Activated T-helper 1 cell treated with anti-CD3 and anti-CD28 coated beads, Interleukin-12 subunit alpha, Interleukin-12 subunit beta, Interleukin-2, Interleukin-4 antibody, amounts not matched to agents 30 ng/mL and 10 ng/mL and 1 ng/mL, durations not matched to agents 14 hours and 24 hours and 36 hours (primary cell): ENCODE measurements at places on chromosomes 1 and 21.
A peak's percentile ranks its signal among the peaks of the same experiment; 100 is the strongest.

DNA sequence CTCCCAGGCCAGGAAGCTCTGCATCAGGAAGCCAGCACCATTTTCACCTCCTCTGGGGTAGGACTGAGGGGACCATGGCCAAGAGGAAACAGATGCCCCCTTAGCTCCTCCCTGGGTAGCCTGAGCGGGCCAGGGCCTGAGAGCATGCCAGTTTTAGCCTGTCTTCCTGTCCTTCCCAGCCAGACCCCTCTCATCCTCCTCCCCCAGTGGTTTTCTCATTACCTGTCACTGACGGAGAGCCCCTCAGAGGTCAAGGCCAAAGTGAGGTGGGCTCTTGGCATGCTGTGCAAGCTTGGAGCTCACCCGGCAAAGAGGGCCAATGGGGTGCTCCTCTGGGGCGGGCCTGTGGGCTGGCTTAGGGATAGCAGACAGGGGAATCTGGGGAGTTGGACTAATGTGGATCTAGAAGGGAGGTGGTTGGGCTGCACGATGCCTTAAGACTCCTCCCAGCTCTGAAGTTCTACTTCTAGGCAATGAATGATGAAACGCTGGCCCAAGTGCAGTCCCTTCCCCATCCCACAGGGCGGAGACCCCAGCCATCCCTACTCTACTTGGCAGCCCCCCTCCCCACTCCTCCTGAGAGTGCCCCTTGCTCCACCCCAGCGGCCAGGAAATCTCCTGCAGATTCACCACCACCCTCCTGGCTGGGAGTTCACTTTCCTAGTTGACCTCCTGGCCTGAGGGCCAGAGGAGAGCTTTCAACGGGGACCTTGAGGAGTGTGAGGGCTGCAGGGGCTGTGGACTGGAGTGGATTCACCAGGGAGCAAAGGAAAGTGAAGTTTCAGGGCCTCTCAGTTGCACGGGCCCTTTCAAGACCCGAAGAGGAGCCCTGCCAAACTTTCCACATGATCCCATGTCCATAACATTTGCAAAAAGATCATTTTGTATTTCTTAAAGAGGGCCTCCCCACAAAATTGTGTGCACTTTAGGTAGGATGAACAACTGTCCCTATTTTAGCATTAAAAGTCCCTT is 9.4 kb upstream of the LMNA start:
- no peak for DNase-seq

DNA sequence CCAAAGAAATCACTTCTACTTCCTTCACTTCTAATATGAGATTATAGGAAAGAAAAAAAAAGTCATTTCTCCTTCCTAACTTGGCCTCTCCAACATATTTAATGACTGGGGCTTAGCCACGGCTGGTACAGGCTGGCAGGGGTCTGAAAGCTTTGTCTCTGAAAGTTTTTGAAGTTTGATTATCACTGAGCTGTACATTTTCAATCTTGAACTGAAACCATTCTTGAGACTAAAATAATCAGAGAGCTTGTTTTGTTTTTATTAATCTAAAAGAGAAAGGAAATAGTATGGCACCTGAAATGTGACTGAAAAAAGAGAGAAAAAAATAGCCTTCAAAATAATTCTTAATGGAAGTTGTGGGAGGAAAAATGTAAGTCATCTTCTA is 3.8 kb upstream of the KRTAP19-8 start:
- no peak for DNase-seq

DNA sequence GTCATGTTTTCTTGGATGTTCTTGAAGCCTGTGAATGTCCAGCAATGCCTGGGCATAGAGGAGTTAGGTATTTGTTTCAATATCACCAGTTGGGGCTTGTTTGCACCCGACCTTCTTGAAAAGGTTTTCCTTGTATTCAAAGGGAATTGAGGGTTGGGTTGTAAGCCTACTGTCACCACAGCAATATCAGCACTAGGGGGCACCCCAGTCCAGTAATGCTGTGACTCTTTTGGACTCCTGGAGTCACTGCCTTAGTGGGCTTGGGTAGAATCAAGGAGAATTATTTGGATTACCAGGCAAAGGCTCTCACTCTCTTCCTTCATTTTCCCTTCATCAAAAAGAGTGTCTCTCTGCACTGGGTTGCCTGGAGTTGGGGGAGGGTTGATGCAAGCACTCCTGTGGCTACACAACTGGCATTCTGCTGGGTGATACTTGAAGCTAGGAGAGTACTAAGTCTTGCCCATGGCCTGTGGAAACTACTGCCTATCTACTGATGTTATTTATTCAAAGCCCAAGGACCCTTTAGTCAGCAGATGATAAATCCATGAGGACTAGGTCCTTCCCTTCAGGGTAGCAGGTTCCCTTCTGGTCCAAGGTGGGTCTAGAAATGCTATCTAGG is 34.5 kb downstream of the OR10R2 start:
- DNase-seq: peak; percentile 8

DNA sequence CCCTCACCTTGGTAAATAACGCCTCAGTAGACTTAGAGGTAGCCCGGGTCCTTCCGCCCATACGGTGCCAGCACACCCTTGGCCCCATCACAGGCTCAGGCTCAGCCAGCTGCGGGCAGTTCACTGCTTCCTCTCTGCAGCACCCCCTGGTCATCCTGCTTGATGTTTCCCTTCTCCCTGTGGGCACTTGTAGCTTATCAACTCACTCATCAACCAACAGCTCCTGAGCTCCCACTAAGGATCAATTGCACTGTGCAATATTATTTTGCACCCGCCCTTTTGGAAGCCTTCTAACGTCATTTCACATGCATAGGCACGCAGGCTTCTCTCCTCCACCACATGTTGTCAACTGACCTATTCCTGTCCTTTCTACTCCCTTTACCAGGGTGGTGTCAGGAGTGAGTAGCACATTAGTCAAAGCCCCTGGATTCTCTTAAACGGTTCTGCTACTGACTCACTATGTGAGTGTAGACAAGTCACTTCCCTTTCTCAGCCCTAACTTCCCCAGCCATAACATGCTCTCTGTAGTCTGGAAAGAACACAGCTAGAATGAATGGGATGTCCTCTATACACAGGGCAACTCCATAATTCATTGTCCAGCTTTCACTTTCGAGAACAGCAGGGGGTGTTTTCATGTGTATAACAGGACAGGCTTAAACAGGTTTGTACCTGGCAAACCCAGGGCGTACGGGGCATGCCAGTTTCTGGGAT is 47.1 kb upstream of the IRF2BP2 start:
- no peak for DNase-seq

GRCh38 chr1:194538453-194538852 is 1352.0 kb upstream of the B3GALT2 start:
- DNase-seq: no peak

DNA sequence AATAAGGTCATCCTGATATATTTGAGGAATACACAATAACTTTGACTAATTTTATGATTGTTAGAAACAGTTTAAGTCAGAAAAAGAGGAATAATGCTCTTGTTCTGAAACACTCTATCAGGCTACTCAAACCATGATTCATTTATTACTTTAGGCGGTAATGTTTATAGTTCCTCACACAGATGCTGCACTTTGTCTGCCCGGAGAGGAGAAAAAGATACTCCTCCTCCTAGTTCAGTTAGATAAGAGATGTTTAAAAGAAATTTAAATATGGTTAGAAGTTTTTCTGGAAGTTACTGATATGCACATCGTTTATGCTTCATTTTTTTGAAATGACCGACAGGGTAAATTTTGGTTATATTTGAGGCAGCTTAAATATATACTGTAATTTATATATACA is 103.0 kb downstream of the ZMYM4 start:
- DNase-seq: no peak

GRCh38 chr1:10549904-10550664 is 75.3 kb downstream of the PEX14 start:
- DNase-seq: no peak

DNA sequence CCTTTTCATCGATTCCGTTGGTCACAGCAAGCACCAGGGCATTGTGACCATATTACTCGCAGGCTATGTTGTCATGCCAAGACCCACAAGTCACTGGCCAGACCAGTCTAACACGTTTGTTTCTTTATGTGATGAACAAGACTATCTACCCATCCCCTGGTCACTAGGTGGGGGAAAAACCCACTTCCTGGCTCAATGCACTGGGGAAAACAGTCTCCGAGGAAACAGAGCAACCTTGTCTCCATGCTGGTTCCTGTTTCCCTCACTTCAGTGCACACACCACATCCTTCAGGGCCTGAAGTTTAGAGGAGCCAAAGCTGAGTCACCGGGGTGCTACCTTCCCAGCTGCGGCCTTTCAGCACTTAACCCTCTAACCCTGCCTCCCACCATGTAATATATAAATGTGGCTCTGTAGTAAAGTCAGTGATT is 20.9 kb downstream of the ERICH3 start:
- DNase-seq: no peak

DNA sequence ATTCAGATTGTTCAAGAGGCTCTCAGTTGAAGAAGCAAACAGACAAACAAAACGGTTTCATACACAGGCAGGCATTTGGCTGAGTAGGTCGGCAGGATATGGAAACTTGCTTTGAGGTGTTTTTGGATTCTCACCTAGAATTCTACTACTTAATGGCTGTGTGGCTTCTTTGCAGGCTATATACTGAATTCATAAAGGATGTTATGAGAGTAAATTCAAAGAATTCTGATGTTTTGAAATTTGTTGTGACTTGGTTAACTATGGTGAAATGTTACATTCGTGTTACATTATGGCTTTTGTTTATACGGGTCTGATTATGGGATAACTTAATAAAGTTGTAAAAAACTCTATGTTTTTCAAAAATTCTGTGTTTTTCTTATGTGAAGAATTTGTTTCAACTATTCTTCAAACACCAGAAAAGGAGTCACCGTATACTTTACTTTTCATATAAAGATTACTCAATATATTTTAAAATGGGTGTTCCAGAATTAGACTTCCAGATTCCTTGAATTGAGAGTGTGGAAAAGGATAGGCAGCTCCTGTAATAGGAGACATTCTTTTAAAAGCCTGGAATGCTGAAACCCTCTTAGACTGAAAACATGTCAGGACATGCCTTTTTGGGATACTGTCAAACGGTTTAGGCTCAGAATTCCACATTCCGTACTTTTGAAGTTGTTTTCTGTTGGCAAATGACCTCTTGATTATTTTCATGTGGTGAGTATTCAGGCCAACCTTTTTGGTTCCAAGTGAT is 8.2 kb upstream of the IRF2BP2 start:
- DNase-seq: no peak

DNA sequence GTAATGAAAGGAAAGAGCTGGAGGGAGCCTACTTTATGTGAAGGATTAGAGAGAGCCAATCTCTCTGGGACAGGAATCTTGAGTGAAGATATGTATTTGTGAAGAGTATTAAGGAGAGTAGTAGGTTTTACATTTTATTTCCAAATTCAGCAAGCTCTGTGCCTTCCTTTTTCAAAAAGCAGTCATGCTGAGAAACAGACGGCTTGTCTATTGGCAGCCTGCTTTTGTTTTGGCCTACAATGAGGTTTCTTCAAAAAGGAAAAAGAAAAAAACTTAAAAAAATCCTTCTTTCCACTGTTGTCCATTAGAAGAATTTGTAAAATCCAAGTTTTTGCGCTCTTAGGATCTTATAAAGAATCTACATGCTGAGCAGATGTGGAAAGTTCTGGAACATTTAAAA is 103.6 kb upstream of the PTGFR start:
- no peak for DNase-seq
